EL (cell line): ENCODE measurements at places on chromosomes 5 and 9.

GRCh38 chr5:96114736-96115135 is 153.1 kb upstream of the ELL2 start:
- peak; percentile 59 for DNase-seq

DNA sequence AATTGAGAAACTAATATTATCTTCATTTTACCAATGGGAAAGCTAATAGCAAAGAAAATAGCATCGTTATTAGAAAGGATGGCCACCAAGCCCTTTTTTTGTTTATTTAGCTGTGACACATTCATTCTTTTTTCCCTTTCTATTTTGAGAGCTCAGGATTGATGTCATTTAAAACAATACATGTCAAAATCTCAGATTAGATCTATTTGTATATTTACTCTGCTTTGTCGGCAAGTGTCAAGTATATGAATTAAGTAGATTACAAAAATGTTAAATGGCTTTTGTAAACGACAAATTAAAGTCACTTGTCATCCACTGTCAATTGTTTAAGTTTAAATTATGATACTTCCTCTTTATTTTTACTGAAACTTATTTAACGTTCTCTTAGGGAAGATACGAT is 118.9 kb downstream of the PAM start:
- no peak for DNase-seq

DNA sequence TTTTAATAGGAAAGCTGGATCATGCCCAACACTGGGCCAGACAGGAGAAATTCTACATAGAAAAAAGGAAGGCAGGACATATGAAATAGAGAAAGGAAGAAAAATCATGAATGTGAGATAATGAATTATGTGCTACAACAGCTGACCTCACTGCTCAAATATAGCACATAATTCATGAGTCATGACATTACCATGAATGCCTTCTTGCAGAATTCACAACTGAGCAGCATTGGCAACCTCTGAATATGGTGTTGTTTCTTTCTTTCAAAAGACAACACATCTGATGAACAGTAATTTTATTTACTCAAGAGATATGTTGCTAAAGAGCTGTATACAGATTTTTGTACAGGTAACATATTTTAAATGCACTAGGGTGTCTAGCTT is 34.4 kb downstream of the APBA1 start:
- peak; percentile 70 for DNase-seq

- peak; percentile 92 for DNase-seq
Measured at GRCh38 chr5:67268231-67269021, 71.8 kb upstream of the CD180 start.

DNA sequence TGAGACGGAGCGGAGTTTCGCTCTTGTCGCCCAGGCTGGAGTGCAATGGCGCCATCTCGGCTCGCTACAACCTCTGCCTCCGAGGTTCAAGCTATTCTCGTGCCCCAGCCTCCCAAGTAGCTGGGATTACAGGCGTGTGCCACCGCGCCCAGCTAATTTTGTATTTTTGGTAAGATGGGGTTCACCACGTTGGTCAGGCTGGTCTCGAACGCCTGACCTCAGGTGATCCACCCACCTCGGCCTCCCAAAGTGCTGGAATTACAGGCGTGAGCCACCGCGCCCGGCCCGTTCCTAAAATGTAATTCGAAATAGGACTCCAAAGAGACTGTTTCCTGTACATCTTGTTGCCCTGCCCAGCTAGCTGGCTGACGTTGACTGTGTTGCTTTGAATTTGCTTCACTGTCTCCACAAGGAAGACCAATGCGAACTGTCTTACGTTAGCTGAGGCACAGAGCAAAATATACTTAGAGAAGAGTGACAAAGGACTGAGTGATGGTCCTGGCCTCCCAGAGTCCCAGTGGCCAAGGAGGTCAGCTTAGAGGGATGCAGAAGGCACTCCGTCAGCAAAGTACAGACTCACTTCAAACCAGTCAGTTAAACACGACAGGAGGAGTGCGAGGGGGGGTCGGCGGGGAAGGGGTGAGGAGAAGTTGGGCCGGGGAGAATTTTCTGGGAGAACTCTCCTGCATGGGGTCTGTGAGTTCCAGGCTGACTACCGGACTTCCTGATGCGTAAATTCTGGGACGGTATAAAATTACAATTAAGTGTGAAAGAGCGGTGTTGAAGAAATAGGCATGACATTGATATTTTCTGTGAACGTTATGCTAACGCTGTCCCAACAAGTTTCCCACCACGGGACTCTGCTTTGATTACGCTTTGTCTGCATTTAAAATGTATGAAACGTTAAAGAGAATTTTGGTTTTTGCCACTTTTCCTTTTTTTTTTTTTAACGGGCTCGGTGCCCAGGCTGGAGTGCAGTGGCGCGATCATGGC is 6.8 kb upstream of the TRIM41 start:
- peak; percentile 38 for DNase-seq

- DNase-seq = no peak
Measured at GRCh38 chr9:111871499-111871855, 25.1 kb upstream of the UGCG start.

DNA sequence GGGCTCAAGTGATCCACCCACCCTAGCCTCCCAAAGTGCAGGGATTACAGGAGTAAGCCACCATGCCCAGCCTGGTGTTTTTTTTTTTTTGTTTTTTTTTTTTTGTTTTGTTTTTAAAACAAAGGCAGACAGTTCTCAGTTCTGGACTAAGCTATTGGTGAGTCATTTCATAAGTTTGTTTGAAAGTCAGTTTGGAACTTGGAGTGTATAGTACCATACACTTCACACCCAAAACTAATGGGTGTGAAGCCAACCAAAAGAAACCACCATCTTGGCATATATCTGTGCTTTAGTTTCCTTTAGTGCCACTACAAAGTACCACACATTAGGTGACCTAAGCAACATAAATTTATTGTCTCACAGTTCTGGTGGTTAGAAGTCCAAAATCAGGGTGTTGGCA is 13.4 kb downstream of the MAST4 start:
- no peak for DNase-seq

DNA sequence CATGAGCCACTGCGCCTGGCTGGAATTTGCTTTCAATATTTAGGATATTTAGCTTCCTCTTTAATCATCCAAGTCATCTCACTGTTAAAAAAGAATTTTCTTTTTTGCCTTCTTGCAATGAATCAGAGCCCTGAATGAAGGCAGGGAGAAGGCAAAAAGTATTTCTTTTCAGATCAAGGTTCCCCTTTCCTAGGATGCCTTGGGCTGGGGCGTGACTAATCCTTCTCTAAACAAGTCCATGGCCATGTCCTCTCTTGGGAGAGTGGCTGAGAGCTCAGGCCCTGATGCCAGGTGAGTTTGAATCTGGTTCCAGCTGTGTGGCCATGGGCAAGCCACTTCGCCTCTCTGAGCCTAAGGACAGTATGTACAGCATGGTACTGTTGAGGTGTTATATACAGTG is 84.8 kb upstream of the NEURL1B start:
- peak; percentile 35 for DNase-seq

DNA sequence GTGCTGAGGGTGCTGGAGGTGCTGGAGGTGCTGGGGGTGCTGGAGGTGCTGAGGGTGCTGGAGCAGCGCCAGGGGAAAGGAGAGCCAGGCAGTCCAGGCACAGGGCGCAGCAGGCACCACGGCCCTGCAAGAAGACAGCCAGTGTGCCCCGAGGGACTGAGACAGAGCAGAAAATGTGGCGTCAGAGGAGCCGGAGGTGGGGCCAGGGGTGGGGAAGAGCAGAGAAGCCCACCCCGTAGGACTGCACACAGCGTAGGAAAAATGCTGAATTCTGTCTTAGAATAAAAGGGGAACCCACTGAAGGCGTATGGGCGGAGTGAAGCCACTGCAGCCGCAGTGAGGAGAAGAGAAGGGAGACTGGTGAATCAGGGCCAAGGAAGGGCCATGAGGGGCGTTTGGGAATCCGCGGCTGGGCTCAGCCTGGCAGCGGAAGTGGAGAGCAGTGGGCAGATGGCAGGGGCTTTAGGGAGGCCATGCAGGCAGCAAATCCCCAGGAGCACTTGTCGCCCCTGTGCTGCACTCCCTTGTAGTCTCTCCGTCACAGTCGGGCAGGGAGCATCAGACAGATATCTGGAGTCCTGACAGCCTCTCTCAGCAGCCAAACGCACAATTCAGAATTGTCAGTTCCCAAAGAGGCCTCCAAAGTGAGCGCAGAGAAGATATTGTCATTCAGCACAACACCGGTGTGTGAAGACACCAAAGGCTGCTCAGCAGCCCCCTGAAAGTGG is 35.9 kb upstream of the LECT2 start:
- DNase-seq = no peak

GRCh38 chr5:179400020-179400419 is 54.8 kb upstream of the ADAMTS2 start:
- no peak for DNase-seq

- no peak for DNase-seq
Measured at GRCh38 chr9:134073500-134073899, 5.7 kb upstream of the BRD3 start.

GRCh38 chr5:154277499-154277898 is 87.0 kb downstream of the GALNT10 start:
- DNase-seq = no peak

GRCh38 chr9:98961513-98962180 is 17.9 kb downstream of the COL15A1 start:
- DNase-seq = no peak

- no peak for DNase-seq
Measured at GRCh38 chr9:99693888-99694287, 127.8 kb upstream of the NR4A3 start.

- no peak for DNase-seq
Measured at GRCh38 chr5:156330141-156330870, 3.3 kb downstream of the SGCD start.

- peak; percentile 34 for DNase-seq
Measured at GRCh38 chr5:163379298-163380155, 57.9 kb upstream of the CCNG1 start.

- no peak for DNase-seq
Measured at GRCh38 chr5:5387192-5387591, 35.3 kb upstream of the ICE1 start.

- DNase-seq = no peak
Measured at GRCh38 chr5:149824846-149825245, 94.7 kb downstream of the PPARGC1B start.

- DNase-seq = no peak
Measured at GRCh38 chr5:179325296-179326031, 19.8 kb downstream of the ADAMTS2 start.

- no peak for DNase-seq
Measured at GRCh38 chr9:68702493-68702892, 2.5 kb upstream of the PIP5K1B start.

DNA sequence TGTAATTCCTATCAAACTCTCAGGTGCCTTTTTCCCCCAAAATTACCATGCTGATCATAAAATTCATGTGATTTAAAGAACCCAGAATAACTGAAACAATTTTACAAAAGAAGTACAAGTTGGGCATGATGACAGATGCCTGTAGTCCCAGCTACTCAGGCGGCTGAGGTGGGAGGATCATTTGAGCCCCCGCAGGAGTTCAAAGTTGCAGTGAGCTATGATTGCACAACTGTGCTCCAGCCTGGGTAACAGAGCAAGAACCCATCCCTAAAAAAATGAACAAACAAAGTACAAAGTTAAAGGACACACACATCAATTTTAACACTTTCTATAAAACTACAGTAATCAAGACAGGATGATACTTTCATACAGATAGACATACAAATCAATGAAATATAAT is 97.9 kb upstream of the LPAR1 start:
- DNase-seq = no peak

DNA sequence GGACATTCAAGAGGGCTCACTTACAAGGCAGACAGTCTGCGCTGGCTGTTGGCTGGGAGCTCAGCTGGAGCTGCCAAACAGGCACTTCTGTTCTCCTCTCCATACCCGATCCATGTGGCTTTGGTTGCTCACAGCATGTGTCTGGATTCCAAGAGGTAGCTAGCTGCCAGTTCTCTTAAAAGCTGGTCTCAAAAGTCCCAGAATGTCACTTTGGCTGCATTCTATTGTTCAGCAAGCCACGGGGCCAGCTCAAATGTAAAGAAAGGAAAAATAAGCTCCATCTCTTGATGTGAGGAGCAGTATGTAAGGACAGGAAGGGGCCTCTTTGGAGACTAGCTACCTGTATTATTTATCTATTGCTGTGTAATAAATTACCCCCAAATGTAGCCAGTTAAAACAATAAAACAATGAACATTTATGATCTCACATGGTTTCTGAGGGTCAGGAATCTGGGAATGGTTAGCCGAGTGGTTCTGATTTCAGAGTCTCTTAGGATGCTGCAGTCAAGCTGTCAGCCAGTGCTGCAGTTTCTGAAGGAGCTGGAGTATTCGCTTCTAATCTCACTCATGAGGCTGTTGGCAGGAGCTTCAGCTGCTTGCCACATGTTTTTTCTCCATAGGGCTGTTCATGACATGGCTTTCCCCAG is 112.7 kb upstream of the CLINT1 start:
- DNase-seq = no peak

GRCh38 chr5:149217096-149217802 is 54.4 kb upstream of the AFAP1L1 start:
- DNase-seq = no peak

- no peak for DNase-seq
Measured at GRCh38 chr5:12777342-12777741, 873.1 kb upstream of the CTNND2 start.

- peak; percentile 44 for DNase-seq
Measured at GRCh38 chr5:59891962-59892643, 1.4 kb downstream of the PDE4D start.

- no peak for DNase-seq
Measured at GRCh38 chr9:351916-352315, 137.3 kb downstream of the DOCK8 start.

GRCh38 chr5:139037732-139038131 is 160.4 kb downstream of the SIL1 start:
- peak; percentile 10 for DNase-seq

GRCh38 chr9:33813712-33814641 is 3.0 kb upstream of the UBE2R2 start:
- peak; percentile 73 for DNase-seq

GRCh38 chr5:600886-601541 is 11.1 kb upstream of the CEP72 start:
- no peak for DNase-seq

DNA sequence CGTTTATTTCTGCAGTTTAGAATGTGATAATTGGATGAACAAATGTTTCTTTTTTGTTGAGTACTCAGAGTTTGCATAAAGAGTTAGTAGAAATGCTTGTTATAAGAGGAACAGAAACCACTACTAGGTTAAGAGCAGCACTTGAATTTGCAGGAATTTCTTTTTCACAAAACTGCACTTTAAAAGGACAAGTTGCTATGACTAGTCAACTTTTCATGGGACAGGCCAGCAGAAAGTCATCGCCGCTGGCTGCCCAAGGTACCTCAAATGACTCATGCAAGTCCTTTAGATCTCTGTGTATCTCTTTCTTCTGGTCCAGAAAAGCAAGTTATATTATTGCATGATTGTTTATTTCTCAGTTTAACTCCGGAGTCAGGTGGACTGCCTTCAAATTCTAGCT is 97.3 kb upstream of the HMHB1 start:
- peak; percentile 11 for DNase-seq

DNA sequence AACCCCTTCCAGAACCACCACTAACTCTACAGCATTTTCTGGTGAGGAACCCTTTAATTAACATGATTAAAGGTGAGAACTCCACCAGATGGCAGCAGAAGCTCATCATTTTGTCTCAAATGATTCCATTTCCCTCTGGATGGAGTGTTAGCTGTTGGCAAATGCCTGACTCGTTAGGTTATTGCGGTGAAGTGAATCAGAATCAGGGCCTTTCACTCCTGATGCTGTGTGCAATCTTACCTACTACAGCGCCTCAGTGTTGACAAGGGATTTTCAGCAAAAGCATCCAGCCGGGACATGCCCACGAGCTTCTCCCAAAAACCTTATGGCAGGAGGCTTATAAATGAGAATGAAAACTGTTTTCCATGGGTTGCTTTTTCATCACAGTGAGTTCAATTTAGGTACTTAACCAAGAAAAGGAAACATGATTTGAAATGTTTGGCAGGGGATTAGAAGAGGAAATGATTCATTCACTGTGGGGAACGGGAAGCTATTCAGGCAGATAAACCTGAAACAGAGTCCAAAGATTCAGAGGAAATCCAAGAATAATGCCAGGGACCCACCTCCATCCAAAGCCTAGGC is 48.0 kb upstream of the CAST start:
- peak; percentile 92 for DNase-seq
